ENCODE measurements at places on chromosomes 1 and 21.

- DNase-seq = no peak
Measured at GRCh38 chr21:42739061-42739931, 85.9 kb downstream of the PDE9A start.

DNA sequence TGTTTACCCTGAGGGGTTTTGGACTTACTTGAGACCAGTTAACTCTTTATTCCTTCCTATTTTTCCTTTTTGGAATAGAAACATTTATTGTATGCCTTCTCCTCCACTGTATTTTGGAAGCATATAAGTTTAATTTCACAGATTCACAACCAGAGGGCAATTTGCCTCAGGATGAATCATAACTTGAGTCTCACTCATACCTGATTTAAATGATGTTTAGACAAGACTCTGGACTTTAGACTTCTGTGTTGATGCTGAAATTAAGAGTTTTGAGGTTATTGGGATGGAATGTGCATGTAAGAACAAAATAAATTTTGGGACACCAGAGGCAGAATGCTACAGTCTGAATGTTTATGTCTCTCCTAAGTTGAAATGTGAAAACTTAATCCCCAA, 7.1 kb upstream of the ADAM30 start:
- no peak for DNase-seq

GRCh38 chr1:212683357-212683722, 16.3 kb downstream of the BATF3 start:
- peak; percentile 69 for DNase-seq

DNA sequence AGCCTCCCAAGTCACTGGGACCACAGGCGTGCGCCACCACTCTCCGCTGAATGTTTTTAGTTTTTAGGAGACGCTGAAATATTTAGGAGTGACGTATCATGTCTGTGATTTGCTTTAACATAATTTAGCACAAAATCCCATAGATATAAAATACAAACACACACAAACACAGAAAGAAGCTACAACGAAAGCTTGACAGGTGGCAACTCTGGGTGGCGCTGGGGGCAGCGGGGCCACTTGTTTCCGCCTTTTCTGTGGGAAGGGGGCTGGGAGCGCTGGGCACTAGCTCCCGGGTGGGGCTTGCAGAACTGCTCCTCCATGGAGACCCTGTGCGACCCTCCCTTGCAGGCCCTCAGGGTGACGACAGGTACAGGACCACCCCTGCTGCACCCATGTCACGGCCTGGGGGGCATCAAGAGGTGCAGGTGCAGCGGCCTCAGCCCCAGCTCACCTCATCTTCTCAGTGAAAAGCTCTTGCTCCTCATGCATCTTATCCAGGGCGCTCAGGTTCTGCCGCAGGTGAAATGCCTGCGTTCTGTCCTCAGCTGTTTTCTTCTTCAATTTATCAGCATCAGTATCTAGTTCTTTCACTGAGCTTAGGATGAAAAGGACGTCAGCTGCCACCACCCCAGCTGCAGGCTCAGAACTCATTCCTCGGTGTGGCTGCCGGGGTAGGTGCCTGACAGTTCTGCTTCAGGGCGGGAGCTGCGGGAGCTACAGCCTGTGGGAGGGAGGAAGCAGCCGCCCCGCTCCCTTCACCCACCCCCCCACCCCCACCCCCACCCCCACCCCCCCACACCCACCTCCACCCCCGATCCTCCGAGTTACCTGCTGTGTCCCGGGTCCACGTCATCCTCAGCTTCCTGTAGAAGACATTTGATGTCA, 15.3 kb downstream of the CFAP74 start:
- no peak for DNase-seq

GRCh38 chr1:236421850-236422516, 27.9 kb downstream of the EDARADD start:
- DNase-seq = no peak

DNA sequence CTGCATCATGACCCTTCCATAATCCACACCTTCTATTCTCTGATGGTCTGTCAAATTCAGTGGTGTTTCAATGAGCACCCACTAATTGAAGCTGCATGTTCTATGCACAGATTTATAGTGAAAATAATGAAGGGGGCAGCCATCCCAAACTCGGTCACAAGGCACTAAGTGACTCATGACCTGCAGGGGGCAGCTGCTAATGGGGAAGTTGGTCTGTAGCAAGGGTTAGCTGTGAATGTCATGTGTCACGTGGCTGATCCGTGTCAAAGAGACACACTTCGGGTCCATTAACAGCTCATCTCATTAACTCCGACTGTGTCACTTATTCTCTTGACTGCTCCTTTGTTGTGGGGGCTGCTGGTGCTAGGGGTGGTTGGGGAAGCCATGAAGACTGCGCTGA, 306.6 kb downstream of the PCP4 start:
- no peak for DNase-seq

DNA sequence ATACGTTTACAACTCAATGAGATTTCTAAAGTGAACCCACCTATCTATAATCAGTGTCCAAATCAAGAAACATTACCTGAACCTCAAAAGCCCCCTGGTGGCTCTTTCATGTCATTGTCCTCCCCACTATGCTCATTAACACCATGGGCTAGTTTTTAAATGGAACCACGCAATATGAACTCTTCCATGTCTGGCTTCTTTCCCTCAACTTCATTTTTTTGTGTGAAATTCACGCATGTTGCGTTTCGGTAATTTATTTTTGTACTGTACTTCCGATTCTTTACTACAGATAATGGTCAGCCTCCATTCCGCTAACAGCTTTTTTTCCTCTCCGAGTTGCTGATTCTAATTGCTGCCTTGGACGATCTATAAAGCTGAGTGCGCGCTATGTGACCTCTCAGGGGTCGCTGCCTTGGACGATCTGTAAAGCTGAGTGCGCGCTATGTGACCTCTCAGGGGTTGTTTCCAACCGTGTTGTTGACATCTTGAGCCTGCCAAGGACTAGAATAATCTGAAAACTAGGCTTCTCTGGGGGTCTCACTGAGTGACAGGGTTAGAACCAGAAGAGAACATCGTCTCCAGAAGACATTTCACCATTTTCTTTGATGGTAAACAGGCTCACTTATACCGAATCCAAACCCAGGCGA, 1.1 kb upstream of the CACYBP start:
- peak; percentile 70 for DNase-seq

DNA sequence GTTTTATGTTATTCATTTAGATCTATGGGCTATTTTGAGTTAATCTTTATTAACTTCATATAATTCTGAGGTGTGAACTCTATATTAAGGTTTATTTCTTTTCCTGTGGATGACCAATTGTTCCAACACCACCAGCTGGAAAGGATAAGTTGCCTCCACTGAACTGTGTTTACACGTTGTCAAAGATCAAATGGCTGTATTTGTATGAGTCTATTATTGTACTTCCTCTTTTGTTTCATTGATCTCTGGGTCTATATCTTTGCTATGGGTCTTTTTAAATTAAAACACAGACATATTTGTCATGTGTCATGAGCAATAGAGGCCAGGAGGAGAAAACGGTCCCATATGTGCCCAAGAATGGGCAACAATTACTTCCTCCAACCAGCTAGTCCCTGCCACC, 5.2 kb upstream of the MAB21L3 start:
- no peak for DNase-seq

GRCh38 chr1:97202481-97203380, 481.1 kb downstream of the PTBP2 start:
- DNase-seq = no peak

GRCh38 chr1:180462102-180462501, 40.3 kb downstream of the ACBD6 start:
- DNase-seq = no peak

- no peak for DNase-seq
Measured at GRCh38 chr1:88612773-88613172, 71.3 kb upstream of the PKN2 start.

DNA sequence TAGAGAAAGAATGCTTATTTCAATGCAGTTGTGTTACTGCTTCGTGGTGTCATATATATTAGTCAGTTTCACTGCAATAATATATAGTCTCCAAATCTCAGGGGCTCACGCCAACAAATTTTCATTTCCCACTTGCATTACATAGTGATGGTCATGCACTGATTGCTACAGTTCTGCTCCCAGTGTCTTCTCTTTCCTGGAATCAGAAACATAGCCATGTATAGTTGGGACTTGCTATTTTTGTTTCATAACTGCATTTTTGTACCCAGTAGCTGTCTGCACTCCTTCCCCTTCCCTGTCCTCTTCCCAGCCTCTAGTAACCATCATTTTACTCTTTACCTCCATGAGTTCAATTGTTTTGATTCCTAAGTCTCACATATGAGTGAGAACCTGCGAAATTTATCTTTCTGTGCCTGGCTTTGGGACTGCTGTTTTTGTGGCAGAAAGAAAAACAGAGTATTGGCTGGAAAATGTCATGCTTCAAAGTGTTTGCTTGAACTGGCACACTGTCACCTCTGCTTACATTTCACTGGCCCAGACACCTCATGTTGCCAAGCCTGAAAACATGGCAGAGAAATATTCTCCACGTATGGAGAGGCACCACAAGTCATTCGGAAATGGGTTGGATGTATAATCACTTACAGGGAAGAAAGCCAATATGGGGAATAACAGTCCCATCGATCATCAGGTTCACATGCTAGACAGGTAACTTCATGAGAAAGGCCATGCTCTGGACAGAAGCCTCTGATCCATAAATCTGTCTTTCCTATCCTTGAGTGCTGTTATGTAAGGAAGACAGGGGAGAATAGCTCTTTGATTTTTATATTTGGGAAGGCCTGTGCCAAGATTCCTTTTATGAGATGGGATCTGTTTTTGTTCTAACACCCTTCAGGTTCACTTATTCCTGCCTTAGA, 60.4 kb upstream of the BACH1 start:
- DNase-seq = no peak

DNA sequence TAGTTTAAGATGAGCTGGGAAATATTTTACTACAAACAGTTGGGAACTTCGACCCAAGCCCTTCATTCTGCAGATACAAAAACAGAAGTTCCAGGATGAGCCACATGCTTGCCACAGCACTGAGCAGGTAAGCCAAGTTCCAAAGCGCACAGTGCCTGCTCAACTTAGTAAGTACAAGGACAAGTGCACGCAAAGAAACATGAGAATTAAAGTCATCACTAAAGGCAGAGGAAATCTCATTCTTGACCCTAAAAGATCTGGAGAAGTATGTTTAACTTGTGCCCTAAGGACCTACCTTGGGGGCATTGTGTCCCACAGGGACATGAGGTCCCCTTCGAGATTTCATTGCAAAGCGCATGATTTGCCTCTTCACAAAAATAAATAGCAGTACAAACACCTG, 1.2 kb upstream of the UBAP2L start:
- DNase-seq = no peak

DNA sequence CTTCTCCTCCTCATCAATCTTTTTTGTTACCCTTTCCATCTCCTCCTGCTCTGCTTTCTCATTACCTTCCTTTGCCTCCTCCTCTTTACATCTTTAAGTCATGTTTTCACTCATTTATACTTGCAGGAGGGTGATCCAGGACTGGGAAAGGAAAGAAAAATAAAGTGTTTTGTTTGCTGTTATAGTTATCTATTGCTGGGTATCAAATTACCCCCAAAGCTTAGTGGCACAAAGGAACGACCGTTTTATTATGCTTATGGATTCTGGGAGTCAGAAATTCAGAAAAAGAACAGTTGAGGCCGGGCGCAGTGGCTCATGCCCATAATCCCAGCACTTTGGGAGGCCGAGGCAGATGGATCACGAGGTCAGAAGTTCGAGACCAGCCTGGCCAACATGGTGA, 12.5 kb upstream of the AGO4 start:
- no peak for DNase-seq

DNA sequence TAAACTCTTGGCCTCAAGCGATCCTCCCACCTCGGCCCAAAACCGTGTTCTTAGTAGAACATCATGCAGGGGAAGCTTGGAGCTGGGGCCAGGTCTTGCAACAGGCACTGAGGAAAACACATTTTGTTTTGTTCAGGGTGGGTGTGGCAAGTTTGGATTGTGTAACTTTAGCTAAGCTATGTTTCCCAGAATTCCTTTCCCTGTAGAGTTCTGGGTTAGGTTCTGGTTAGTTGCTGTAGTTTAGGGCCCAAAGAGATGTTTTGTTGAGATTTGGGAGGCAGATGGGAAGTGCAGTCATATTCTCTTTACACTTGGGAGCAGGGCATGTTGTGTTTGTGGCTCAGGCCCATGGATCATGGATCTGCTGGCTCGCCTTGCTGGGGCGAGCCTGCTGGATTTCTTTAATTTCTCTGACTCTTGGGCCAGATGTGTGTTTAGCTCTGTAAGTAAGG, 24.0 kb downstream of the PLA2G5 start:
- DNase-seq = no peak

DNA sequence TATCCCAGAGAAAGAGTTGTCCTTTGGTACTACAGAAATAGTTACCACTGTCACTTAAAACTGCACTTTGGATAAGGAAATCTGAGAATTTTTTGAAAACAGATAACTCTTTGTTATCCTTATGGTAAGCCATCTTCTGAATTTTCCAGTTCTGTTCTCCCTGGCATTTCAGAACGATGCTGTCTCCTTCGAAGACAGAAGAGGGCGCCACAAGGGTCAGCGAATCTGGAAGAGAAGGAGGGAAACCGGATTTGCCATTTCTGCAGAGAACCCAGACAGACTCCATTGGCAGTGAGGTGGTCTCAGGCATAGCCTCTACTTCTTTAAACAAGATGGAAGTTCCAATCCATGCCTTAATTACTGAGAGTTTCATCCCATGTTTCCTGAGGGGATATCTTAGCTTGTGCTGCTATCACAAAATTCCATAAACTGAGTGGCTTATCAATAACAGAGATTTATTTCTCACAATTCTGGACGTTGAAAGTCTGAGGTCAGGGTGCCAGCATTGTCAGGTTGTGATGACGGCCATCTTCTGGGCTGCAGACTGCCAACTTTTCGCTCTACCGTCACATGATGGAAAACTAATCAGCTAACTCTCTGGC, 6.4 kb downstream of the FCRL2 start:
- no peak for DNase-seq

DNA sequence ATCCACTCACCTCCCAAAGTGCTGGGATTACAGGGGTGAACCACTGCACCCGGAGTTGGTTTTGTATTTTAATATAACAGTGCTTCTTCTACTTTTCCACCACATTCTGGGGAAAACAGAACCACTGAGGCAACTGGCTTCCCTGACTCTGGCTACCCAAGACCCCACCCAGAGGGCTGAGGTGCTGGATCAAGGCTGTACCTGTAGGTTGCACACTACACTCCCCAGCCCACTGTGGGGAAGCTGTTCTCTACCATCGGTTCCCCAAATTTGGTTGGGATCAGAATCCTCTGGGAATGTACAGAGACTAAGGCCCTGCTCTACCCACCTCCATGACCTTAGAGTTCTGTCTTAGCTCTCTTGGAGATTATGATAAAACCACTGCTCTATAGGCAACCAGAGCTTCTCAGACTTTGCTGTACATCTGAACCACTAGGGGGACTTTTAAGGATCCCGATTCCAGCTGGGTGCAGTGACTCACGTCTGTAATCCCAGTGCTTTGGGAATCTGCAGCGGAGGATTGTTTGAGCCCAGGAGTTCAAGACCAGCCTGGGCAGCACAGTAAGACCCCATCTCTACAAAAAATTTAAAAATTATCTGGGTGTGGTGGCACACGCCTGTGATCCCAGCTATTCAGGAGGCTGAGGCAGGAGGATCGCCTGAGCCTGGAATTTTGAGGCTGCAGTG, 51.6 kb downstream of the GNG4 start:
- DNase-seq = no peak

DNA sequence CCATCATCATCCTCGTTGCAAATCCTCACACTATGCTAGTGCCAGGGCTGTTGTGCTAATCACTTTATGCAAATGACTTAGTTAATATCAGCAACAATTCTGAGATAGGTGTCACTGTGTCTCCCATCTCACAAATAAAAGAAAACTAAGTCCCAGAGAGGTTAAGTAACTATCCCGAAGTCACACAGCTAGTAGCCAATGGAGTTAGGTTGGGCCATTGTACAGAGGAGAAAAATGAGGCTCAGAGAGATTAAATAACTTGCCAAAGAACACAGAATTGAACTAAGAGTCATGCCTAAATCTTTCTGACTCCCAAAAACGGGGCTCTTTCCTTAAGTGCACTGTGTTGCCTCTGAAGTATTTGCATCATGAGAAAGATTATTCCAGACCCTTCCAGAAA, 146.4 kb downstream of the MIS18A start:
- DNase-seq = no peak
